ENCODE measurements at places on chromosomes 7 and 10.

- DNase-seq, result no peak
These were observed 30.6 kb downstream of the ANTXRL start for GRCh38 chr10:46317370-46317769.

- no peak for DNase-seq
These were observed 27.4 kb downstream of the IFT22 start for GRCh38 chr7:101294039-101294831.

GRCh38 chr10:74500816-74501215 lies 325.6 kb upstream of the KAT6B start:
- no peak for DNase-seq

GRCh38 chr7:100446040-100446439 lies 9.7 kb upstream of the PPP1R35 start:
- DNase-seq, result no peak

DNA sequence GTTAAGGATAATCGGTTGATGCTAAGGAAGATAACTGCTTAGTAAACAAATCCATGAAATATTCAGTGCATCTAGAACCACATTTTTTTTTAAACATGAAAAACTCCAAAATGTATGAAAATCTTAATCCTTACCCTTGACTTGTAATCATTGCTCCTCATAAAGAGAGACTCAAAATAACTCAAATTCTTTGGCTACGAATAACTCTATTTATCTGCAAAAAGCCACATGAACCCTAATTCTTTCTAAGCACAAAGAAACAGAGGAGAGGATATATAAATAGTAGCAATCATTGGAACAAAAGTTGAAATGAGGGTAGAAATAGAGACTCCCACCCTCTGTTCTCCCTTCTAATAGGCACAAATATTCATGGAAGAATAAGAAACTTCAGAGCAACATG lies 40.2 kb downstream of the ANK3 start:
- no peak for DNase-seq

DNA sequence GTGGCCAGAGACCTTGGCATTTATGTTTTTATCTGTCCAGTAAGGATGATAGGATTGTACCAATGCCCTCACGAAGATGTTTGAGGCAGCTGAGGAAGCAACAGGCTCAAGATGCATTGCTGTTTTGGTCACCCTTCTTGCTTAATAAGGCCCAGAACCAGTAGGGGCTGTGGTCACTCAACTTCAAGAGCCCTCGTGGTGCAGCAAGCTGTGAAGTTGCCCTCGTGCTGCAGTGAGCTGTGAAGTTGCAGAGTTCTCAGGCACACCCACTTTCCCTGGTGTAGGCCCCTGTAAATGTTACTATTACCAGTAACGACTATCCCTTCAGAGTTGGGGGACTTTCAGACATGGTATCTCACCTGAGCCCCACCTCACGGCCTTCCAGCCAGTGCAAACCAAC lies 207.6 kb upstream of the LYZL1 start:
- DNase-seq, result no peak

GRCh38 chr7:48171202-48171601 lies at the start of gene ABCA13:
TSS of gene ABCA13 (plus strand) at chr7:48171458. CDS start at chr7:48171484, 26 bp downstream.
- DNase-seq, result no peak

DNA sequence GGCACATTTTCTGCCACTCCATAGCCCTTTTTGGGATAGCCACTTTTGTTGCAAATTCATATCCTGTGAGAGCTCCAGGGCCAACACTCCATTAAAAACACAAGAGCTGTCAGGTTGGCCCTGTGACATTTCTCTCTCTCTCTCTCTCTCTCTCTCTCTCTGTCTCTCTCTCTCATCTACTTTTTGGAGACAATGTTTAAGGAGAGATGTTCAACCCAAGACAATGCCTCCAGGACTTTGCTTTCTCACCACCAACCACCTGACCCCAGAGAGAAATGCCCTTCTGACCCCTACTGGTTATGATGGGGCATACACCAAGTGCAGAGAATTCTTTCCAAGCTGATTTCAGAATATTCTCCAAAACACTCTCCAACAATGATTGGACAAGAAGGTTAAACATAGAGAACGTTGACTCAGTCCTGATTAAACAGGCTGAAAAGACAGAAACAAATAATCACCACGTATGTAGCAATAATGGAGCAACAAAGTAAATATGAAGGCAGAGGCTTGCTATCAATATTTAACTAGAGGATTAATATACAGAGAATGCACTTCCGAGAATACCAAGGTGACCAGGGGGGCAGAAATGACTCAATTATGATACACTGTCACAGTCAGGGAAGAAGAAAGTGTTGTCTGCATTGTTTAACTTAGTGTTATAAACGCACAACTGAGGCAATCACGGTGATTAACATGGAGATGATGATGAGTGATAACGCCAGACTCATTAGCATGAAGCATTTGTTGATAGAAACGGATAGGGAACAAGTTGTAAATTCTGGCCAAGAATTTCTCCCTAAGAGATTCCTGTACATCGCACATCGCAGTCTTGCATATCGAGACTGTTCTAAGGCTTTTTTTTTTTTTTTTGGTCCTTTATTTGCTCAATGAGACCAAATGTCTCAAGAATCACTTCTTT lies 178.5 kb downstream of the NRP1 start:
- DNase-seq, result no peak

DNA sequence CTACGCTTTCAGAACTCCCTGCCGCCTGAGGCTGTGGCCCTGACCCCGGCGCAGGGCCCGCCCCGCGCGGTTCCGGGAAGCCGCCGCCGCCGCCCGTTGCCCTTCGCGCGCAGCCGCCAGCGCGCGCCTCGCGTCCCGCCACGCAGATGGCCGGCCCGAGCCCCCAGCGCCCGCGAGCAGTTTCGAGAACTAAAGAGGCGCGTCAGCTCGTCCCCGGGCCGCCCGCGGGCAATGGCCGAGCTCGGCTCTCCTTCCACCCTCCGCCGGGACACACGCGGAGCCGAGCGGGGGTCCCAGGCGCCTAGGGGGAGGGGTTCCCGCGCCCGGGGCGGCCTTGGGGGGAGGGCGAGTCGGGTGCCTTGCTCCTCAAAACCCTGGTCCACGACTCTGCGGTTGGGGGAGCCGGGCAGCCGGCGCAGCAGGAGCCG lies 1.8 kb downstream of the HNRNPF start:
- DNase-seq, result no peak

DNA sequence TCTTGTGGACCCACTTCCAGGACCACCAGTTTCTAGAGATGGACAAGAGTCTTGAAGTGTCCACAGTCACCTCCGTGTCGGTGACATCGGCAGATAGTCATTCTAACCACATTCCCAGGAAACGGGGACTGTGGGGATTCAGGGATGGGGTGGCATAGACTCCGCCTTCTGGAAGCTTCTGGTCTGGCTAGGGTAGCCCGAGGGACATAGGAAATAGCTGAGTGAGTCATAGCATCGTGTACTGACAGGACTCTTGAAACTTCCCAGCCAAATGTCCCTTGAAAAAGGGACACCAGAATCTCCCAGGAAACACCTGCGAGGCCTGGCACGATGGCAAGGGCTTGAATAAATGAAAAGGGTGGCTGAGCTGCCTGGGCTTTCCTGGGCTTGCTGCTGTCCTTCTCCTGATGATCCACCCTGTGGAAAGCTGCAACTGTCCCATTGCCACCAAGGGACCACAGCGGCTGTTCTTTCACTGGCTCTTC lies 84.1 kb upstream of the LRRC4 start:
- no peak for DNase-seq

- no peak for DNase-seq
These were observed 412.9 kb upstream of the NFE2L3 start for GRCh38 chr7:25739143-25739542.

DNA sequence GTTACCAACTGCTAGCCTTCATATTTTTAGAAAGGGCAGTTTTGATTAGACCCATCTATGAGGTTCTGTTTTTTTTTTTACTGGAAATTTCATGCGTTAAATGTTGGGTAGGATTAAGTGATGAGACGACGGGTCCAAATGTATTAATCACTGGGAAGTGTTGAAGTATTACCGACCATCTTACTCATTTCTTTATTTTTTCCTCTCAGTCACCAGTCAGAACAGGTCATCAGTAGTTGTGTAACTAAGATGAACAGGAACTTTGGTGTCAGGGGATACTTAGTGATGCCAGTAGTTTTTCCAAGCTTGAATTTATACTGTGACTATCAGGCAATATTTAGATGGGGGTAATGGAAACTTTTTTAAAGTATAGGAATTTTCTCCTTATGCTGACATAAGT lies 14.2 kb downstream of the TFAM start:
- DNase-seq, result no peak

DNA sequence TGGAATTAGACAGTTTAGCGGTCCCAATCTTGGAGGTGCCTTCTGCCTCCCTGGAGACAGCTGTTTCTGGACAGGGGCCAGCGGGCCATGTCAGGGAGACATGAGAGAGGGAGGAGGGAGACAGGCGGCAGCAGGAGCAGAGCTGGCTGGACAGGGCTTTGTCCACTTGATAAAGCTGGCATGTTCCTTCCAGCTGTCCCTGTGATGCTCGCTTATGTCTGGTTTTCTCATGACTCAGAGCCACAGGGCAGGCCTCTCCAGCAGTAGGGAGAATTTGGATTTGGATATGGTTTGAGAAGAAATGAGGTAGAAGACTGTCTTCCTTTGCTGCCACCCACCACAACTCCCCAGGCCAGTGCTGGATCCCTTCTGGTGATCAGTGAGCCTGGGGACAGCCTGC lies 51.7 kb upstream of the SORCS3 start:
- no peak for DNase-seq

GRCh38 chr7:80977751-80978150 lies 58.9 kb upstream of the SEMA3C start:
- DNase-seq, result no peak

DNA sequence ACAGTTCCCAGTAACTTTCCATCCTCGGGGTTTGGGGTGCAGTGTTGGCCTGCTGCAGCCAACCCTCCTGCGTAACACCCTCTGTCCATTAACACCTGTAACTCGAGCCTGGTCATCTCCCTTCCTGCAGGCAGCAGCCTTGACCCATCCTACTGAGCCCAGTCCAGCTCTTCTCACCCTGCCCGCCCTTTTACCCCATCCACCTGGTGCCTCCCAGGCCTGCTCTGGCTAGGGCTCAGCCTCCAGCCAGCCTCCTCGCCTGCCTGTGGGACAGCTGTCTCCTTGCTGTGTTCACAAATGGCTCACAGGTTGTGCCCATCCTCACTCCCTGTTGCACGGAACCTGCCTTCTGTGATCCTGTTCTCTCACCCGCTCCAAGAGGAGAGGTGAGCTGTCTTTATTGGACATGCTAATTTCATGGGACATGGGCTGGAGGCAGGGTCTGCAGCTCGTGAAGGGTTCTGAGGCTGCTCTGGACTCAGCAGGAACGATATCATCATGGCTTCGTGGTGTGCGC lies 277.2 kb upstream of the TCERG1L start:
- DNase-seq, result no peak

DNA sequence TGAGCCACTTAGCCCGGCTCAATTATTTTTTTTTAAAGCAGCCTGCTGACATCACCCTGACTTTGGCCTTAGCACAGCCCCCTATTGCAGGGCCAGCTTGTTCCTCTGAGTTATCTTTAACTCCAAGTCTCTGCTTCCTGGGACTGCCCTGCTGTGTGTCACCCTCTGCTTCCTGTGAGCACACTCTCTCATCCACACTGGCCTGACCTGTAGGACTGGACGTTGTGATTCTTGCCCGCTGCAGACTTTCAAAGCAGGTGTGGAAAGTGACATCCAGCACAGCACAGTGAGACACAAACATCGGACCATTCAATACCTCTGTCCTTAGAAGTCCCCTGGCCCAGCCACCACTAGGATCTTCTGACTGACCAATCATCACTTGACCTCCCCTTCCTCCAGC lies 26.4 kb upstream of the HSPA12A start:
- DNase-seq, result no peak

- peak; percentile 71 for DNase-seq
These were observed 841 bp downstream of the GLUD1 start for GRCh38 chr10:87093632-87094372.

GRCh38 chr10:15067154-15067553 lies 21.4 kb downstream of the ACBD7 start:
- no peak for DNase-seq

Data from stimulated activated CD4-positive, alpha-beta T cell treated with anti-CD3 and anti-CD28 coated beads, Interleukin-4, amount 100 ng/mL, for 48 hours (primary cell).